ENCODE measurements at places on chromosomes 1 and 21.
A peak's percentile ranks its signal among the peaks of the same experiment; 100 is the strongest.

- no peak for DNase-seq
Observed at GRCh38 chr1:169488157-169488556, 2.4 kb upstream of the SLC19A2 start.

DNA sequence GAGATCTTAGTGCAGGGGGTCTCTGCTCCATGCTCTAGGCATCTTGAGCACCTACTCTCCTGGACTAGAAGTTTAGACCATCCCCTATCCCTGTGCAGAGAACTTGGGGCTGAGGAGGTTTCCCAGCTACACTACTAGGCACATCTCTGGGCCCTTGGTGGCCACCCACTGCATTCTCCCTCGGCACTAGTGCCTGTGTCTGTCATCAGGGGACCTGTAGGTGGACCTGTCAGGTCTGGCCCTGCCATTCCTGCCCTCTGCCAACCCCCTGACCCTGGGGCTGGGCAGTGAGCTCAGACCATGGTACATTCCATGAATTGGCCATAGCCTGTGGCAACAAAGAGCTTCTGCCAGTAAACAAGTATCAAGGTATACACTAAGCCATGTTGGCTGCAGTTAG is 269.1 kb downstream of the AKT3 start:
- DNase-seq = no peak

DNA sequence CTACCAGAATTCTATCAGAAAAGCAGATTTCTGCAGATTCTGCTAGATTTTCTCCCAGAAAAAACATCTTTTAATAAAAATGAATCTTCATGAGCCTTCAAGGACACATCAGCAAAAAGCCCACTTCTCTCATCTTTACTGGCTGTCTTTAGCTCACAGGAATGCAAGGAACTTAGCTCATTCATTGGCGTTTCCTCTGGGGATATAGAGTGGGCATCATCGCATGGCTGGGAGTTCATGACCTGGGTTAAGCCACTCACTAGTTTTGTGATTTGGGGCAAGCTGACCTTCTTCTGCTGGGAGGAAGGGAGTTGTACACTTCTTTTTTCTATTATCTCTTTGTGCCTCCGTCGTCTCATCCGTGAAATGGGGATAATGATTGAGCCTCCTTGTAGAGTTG is 149.7 kb downstream of the KAZN start:
- no peak for DNase-seq

DNA sequence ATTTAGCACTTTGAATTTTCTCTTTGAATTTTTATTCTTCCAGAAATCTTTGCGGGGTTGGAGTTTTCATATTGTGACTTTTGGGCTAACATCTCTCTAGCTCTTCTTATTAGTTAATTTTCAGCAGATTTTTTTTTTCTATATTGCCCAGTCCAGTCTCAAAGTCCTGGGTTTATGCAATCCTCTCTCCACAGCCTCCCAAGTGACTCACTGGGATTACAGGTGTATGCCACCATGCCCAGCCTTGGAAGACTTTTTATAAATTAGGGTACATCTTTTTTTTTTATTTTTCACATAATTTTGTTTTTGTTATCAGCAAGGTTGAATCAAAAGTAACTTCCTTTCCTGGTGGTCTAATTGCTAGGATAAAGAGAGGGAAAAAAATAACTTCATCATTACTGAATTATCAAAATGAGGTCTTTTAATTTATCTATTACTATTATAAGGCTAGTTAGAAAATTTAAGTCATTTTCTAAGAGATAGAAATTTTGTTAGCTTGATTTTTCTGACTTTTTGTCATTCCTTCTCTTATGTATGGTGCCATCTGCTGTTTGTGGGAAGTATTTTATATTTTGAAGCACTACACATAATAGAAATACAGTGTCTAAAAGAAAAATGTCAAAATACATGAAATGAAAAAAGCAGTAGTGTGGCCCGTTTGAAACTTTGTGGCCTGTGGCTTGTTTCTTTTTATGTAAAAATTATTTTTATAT is 273.4 kb upstream of the CACYBP start:
- peak; percentile 61 for DNase-seq

- no peak for DNase-seq
Observed at GRCh38 chr1:220511179-220511578, 16.8 kb upstream of the MARK1 start.

GRCh38 chr21:24290151-24290833 is 1317.0 kb downstream of the MRPL39 start:
- DNase-seq = no peak

All from fibroblast of the aortic adventitia (primary cell).